NCI-H1417 (cell line): ENCODE measurements at places on chromosomes 16 and 17.

GRCh38 chr16:80189476-80190175, 351.2 kb upstream of the DYNLRB2 start:
- no peak for DNase-seq

DNA sequence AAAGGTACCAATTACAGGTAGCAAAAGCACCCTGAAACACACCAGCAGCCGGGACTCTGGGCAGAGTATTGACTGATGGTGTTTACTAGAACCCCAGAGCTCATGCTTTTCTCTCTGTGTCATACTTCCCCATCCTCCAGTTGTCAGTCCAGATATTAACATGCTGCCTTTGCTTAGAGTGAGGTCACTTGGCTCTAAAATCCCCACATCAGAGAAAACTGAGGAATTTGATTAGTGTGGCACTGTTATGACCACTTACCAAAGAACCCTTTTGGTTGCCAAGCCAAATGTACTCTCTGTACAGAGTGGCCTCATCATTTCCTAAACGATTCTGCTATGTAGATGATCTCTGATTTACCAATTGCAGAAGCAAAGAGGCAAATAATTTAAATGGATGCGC, 80.4 kb downstream of the ABCC12 start:
- no peak for DNase-seq

DNA sequence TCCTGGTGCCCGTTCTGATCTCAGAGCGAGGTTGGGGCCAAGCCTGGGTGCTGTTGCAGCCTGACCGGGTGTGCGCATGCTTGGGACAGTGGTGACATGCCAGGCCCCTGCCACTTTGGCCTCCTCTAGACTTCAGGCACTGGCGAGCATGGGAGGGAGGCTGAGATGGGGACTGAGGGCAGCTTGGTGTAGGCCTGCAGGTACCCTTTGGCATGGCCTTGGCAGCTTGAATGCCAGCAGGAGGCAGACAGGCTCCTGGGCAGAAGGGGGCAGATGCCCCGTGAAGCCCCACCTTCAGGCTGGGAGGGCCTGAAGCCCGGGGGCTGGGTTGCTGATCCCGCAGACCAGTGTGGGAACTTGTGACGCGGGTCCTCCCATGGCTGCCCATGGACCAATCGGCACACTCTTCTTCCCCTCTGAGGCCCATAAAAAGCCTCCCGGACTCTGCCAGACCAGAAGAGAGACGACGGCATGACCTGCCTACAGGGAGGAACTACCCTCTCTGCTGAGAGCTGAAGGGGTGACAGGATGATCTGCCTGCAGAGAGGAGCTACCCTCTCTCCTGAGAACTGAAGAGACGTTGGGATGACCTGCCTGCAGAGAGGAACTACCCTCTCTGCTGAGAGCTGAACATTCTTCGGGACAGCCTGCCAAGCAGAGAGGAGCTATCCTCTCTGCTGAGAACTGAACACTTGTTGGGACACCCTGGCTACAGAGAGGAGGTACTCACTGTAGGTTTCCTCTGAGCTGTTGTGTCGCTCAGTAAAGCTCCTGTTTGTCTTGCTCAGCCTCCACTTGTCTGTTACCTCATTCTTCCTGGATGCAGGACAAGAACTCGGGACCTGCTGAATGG, 17.5 kb downstream of the RHOT1 start:
- DNase-seq, result no peak

GRCh38 chr17:76243826-76244679, 3.8 kb upstream of the RNF157 start:
- no peak for DNase-seq

GRCh38 chr17:17919169-17920107, 52.8 kb downstream of the TOM1L2 start:
- peak; percentile 49 for DNase-seq

GRCh38 chr17:72580321-72581127, 459.7 kb downstream of the SOX9 start:
- DNase-seq, result peak; percentile 84

DNA sequence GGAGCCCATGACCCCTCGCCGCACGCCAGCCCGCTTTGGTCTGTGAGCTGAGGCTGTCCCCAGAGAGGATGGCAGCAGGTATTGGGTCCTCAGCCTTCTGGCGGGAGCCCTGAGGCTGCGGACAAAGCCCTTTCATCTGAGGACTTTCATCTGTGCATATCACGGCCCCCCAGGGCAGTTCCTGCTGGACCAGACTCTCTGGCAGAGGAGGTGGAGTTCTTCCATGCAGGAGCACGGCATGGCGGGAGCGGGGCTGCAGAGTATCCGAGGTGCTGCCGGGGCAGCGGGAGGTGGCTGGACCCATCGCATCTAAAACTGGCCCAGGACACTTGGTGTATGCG, 18.8 kb downstream of the DHX38 start:
- peak; percentile 1 for DNase-seq

GRCh38 chr17:82332669-82333278, 792 bp downstream of the SECTM1 start:
- DNase-seq, result peak; percentile 74

DNA sequence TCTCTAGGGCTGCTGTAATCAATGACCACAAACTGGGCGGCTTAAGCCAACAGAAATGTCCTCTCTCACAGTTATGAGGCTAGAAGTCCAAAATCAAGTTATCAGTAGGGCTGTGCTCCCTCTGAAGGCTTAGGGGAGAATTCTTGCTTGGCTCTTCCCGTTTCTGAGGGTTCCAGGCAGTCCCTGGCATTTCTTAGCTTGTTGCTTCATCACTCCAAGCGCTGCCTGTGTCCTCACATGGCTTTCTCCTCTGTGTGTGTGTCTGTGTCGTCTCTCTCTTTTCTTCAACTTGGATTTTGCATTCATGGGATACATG, 13.7 kb upstream of the CDC42EP4 start:
- DNase-seq, result no peak

GRCh38 chr17:58004060-58004459, 3.0 kb downstream of the SRSF1 start:
- DNase-seq, result no peak

DNA sequence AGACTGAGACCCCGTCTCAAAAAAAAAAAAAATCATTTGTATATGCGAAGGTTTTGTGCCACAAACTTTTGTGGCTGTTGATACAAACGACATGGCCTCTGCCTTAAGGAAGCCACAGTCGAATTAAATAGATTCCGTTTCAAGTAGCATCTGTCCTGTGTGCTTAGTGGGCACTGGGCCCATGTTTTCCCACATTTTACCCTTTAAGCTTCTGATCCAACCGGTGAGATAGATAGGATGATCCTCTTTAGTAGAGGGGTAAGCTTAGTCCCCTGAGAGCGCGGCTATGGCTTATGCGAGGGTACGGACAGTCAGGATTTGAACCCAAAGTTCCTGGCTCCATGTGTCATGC, 776 bp upstream of the TMEM219 start:
- no peak for DNase-seq

DNA sequence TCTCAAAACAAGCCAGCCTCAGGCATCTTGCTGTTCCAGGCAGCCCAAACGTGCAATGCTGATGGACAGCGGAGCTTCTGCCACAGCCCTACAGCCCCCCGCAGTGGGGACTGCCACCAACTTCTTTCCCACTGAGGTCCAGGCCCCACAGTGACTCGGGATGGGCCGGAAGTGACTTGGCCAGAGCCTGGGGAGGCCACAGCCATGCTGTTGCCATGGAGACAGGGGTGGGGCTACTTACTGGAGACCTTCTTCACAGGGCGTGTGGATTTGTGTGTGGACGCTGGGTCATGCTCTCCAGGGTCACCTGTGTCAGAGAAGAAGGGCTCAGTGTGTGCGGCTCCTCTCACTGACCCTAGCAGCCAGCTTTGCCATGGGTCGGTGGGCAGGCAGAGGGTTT, 15.0 kb downstream of the TRIM25 start:
- DNase-seq, result no peak

DNA sequence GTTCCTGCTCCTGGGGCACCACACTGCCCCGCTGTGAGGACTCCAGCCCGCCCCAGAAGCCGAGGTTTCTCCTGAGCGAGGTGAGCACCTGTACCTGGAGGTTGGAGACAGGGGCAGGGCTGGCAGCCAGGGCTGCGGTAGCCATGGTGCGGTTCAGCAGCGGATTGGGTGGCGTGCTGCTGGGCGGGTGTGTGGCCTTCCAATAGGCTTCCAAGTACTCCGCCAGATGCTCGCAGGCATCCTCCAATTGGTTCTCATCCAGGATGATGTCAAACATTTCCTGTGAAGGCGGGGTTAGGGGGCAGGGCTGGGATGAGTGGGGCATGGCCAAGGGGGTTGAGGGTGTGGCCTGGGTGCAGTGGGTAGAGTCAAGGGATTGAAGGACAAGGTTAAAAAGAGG, 11.3 kb upstream of the ARL5C start:
- no peak for DNase-seq

DNA sequence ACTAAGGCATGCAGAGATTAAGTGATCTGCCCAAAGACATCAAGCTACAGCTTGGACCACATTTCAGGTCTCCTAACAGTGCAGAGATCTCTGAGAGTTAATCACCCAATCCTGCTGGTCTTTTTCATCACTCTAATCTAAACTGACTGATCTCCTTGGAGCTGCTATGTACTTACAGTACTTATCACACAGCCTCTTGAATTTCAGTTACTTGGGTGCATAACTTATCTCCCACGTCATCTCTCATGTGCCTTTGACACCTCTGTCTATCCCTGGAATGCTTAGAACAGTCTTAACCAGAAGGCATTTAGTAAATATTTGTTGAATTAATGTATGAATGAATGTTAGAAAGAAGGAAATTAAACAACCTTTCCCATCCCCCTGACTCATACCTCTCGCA, 139.0 kb downstream of the SNX11 start:
- DNase-seq, result no peak

DNA sequence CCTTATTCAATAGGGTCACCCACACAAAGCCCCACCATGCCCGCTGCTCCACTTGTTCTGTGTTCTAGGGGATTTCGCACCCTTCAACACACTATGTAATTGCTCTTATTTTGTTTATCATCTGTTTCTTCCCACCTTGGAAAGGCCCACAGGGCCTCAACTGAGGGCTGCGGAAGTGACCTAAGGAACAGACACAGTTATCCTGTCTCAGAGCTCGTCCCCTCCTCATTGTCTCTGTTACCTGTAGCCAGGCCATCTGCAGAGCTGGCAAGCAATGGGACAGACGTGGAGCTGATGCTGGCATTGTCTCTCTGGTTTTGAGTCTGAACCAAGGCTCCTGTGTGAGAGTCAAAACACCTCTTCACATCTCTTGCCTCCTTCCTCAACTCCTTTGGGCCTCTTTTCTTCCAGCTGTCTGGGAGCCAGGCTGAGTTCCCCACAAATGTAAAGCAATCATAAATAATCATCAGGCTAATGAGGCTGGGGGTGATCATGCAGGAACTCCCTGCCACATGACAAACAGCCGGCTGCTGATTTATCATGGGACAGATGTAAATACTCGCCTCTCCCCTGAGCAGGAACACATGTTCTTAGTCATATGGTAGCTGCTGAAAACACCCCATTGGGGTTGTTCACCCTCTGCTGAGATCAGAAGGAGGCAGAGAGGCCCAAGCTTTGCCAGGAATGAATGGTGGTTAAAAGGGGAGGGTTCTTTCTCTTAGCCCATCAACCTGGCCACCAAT, 71.9 kb downstream of the AXIN2 start:
- DNase-seq, result no peak

DNA sequence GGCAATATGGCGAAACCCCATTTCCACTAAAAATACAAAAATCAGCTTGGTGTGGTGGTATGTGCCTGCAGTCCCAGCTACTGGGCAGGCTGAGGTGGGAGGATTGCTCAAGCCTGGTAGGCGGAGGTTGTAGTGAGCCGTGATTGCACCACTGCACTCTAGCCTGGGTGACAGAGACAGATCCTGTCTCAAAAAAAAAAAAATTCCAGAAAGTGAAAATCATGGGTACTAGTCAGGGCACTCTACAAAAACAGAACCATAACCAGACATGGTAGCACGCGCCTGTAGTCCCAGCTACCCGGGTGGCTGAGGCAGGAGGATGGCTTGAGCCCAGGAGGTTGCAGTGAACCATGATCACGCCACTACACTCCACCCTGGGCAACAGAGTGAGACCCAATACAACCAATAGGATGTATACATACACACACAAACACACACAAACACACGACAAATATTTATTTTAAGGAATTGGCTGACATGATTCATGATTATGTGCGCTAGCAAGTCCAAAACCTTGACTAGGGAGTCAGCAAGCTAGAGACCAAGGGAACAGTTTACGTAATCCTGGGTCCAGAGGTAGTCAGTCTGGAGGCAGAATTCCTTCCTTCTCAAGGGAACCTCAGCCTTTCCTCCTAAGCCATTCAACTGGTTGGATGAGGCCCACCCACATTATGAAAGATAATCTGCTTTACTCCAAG, 11.6 kb upstream of the GP1BA start:
- DNase-seq, result no peak

DNA sequence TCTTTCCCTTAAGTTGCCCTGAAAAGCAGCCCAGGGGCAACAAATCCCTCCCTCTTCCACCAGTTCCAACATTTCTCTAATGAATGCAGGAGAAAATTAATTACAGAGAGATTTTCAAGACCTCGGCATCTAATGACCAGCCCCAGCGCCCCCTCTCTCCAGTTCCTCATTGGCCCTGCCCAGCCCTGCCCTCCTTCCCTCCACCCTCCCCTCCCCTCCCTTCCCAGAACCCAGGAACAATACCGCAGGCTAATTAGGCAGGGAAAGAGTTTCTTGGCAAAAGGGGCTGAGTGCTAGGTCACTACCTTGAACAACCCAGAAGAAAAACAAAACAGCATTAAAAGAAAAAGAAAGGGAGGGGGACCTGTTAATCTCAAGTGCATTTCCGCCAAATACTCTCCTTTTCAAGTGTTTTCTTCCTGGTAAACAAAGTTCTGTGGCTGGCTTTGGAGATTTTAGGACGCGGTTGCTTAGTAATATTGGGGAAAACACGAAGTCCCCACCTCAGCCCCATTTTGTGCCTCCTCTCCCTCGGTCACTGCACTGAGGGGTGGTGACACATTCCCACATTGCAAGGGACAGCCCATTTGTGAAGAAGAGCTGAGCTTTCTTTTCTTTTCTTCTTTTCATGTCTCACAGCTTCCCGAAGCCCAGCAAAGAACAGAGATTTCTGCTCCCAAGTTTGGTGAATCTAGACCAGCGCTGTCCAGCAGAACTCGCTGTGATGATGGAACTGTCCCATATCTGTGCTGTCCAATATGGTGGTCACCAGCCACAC, 215.4 kb downstream of the SOX9 start:
- DNase-seq, result peak; percentile 23

GRCh38 chr17:69407759-69408158, 6.7 kb upstream of the MAP2K6 start:
- DNase-seq, result no peak

DNA sequence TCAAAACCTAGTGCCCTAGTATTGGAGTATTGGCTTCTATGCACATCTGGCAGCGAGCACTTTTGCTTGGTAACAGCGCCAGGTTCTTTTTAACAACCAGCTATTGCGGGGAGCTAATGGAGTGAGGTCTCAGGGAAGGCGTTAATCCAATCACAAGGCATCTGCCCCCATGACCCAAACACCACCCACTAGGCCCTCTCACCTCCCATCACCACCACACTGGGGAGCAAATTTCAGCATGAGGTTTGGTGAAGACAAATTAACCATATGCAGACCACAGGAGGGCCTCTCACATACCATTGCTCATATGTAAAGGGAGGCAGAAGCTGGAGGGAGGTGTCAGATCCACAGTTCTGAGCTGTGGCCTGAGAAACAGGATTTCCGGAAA, 893 bp upstream of the ODF4 start:
- no peak for DNase-seq
